Kasumi-1 (cell line): ENCODE measurements at places on chromosomes 7 and 10.
A peak's percentile ranks its signal among the peaks of the same experiment; 100 is the strongest.

DNA sequence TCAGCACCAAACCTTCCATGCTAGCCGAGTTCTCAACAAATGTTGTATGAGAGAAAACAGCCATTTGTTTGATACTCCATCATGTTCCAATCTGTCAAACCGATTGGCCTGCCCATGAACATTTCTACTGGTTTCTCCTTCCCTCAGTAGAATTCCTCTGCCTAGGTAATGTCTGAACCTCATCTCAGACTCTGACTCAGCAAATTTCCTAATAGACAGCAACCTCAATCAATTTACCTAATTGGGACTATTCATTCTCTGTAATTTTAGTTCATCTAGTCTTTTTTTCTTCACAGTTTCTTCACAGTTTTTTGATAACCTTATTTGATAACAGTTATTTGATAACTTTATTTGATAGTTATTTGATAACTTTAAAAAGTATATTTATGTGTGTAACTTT lies 585.1 kb downstream of the DNAJB9 start:
- no peak for DNase-seq

DNA sequence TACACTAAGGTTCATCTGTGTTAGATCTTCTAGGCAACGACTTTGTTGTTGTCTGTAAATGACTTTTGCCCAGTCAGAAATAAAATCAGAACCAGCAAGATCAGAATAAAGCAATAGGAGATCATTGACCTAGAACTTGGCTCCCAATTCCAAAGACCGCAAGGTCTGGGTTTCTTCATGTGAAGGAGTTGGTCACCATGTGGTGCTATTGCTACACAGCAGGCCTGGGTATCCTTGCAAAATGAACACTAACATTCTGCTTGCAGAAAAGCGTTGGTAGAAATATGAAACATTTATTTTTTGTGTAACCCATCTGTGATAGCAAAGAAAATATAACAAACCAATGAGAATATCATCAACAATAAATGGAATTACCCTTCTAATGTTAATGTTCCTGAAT lies 831.0 kb downstream of the NXPH1 start:
- no peak for DNase-seq

GRCh38 chr10:71259815-71260501 lies 47.6 kb downstream of the UNC5B start:
- no peak for DNase-seq

GRCh38 chr7:13257661-13258060 lies 570.2 kb downstream of the ARL4A start:
- DNase-seq, result no peak

DNA sequence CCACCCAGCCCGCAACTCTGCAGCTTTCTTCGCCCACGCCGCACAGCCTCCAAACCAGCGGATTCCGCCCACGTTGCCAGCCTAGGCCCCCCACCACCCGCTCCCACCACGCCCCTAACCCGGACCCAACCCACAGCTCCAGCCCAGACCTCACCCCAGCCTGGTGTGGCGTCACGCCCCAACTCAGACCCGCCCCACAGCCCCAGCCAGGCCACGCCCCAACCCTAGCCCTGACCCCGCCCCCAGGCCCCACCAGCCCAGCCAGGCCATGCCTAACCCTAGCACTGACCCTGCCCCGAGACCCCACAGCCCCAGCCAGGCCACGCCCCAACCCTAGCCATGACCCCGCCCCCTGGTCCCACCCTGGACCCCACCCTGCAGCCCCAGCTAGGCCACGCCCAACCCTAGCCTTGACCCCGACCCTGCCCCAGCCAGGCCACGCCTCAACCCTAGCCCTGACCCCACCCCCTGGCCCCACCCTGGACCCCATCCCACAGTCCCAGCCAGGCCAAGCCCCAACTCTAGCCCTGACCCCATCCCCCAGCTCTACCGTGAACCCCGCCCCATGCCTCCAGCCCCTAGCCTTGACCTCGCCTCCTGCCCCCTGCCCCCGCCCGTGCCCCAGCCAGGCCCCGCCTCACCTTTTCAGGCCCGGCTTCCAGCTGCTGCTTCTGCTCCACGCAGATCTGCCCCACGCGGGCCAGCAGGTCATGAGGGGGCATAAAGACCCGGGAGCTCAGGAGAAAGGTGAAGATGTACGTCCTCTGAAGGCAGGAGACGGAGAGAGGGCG lies 64.0 kb downstream of the RASGEF1A start:
- DNase-seq, result no peak

GRCh38 chr10:86366033-86366901 lies at the start of gene GRID1:
GRID1 (minus strand) TSS chr10:86366795.
- DNase-seq, result no peak

DNA sequence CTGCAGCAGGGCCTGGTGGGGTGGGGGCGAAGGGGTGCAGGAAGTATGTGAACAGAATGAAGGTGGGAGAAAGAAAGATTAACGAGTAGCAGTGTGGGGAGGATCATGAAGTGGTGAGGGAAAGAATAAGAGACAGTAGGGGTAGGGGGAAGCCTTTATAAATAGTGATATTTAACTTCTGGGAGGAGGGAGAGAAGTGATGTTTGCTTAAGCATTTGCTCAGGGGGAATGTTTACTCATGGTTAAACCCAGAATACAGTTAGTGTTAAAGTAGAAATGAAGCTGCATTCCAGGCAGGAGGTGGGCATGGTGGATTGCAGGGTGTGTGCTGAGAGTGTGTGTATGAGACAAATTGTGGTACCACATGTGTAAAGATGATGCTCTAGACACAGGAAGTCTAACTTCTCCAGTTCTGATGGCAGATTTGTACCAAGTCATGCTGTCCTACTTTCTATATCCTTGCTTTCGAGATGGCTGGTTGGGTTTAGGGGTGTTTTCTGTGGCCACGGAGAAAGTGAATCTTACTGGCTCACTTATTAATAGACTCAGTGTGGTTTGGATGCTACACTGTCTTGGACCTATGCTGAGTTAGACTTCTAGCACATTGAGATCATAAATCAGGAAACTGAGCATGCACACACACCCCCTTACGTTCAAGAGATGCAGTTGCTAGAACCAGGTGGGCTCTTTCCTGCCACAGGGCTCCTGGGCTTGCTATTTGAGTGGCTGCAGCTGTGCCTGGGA lies 10.6 kb upstream of the DNMBP start:
- no peak for DNase-seq

GRCh38 chr7:25087855-25088254 lies 37.2 kb downstream of the CYCS start:
- DNase-seq, result no peak

- no peak for DNase-seq
Observed at GRCh38 chr10:5071411-5072198, 22.6 kb upstream of the AKR1C3 start.

DNA sequence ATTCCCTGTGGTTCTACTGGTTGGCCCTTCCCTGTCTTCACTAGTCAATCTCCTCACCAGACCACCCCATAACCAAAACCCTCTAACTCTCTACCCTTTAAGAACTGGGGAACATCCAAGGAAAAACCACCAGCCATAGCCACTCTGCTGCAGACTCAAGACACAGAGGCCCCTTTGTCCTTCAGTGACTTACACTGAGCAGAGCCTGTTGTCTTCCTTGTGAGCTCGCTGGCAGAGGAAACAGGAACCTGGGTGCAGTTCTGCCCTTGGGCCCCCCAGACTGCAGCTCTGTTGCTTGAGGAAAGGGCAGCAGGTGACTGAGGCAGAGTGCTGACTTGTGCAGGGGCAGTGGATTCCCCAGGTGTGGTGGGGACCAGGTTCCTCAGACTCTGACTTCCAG lies 30.6 kb downstream of the ZC3HAV1 start:
- DNase-seq, result peak; percentile 48

DNA sequence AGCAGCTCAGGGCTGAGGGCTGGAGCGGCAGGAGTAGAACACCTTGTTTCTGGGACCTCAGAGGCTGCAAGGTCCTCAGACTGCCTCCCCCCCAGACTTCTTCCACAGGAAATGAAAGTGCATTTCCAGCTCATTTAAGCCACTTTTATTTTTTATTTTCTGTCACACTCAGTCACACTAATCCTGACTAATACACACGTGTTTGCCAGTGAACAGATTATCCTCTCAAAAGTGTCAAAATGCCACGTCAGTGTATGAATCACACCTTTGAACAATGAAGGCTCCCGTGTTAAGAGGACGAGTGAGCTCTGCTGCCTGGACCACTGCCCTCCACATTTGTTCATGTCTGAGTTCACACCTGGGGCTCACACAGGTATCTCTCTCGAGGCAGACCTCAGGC lies 488.5 kb downstream of the DNAJB6 start:
- no peak for DNase-seq
